CD8-positive, alpha-beta T cell (primary cell): ENCODE measurements at places on chromosomes 11 and 22.

GRCh38 chr11:47248304-47248663, 330 bp downstream of the ACP2 start:
- no peak for DNase-seq

- DNase-seq, result no peak
Observed at GRCh38 chr11:62599901-62600300, 1.8 kb downstream of the MTA2 start.

GRCh38 chr11:94774345-94774744, 6.2 kb downstream of the AMOTL1 start:
- no peak for DNase-seq

GRCh38 chr11:65623852-65624616, 8.5 kb downstream of the PCNX3 start:
- DNase-seq, result no peak

GRCh38 chr11:20102397-20102796, 57.9 kb downstream of the DBX1 start:
- DNase-seq, result no peak
